ENCODE measurements at places on chromosomes 5 and 9.

- DNase-seq, result no peak
These were observed 730 bp downstream of the ZMYND19 start for GRCh38 chr9:137589441-137590122.

- no peak for DNase-seq
These were observed 31.7 kb downstream of the ITK start for GRCh38 chr5:157212307-157212706.

DNA sequence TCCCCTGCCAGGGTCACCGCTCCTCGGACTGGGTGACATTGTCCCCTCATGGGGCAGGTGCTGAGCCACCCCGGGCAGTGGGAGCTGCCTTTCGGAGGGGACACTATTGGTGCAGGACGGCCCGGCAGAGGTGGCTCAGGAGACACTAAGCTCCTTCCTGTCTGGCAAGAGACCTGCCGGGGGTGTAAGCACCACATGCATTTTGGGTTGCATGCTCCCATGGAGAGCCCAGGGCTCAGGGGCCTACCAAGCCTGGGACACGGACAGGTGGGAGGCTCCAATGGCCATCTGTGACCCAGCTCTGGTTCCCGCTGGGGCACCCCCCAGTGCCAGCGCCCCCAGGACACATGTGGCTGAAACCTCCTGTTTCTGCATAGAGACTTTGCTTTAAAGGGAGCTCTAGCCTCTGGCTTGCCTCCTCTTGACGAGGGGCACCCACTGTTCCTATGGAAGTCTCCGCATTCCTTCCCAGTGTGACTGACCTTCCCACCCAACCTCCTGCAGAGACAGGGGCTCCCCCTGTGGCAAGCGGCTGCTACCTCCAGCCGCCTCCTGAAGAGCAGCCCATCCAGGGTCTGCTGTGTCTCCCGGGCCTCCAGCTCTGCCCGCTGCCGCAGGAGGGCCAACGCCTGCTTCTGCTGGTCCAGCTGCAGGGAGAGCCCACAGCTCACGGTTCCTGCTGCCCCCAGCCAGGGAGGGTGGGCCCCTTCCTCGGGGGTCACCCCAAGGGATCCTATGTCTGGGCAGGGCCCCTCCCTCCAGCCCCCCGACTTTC, 28.1 kb downstream of the CCDC187 start:
- DNase-seq, result no peak

DNA sequence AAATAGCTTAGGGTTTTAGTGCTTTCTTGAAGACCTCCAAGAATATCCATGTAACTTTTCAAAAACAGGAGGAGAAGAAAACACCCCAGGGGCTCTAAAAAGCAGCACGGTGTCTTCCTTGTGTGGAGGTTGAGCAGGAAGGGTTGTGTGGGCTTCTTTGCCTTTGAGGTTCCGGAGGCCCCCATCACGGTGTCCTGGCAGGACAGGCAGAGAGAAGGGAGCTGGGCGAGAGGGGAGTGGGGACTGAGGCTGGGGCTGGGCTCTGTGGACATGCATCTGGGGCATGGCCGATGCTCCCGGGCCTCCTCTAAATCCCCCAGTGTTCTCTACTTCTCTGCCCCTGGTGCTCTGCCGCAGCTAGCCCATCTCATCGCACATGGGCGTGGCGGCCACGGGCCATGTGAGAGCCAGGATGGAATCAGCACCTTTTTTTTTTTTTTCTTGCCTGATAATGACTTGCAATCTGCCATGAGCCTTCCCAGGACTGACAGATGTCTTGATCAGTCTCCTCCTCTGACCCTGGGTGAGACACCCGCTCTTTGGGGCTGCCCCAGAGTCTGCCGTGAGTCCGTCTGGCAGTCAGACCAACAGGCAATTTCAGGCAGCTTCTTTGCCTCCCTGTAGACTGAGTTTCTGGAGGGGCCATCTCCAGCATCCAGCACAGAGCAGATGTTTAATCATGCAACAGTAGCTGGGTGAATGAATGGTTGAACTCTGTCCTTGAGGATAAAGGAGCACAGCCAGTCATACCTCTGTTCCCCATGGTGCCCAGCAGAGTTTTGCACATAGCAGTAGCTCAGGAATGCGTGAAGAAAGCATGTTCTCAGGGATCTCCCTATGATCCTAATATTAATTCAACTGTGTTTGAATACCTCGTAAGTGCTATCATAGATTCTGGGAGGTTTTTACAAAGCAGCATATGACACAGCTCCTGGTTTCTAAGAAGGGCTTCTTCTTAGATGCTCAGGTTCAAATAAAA, 12.1 kb downstream of the CXCL14 start:
- no peak for DNase-seq

DNA sequence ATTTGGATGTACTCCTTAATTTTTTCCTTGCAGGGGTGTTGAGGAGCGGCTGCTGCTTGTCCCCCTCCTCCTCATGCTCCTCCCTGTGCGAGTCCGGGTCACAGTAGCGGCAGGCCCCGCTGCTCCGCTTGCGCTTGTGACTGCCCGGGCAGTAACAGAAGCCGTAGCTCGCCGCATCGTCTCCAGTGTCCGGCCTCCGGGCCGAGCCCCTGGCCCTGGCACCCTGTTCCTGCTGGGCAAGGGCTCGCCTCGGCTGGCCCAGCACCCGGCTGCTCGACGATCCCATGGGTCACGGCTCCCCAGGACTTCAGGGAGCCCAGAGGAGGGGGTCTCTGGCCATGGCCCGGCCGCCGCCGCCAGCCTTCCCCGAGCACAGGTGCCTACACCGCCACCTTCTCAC, at the start of gene GMCL2:
TSS of gene GMCL2 (minus strand) at position 358 of the 400 bp plus-strand sequence. CDS start at position 286, 72 bp downstream.
- no peak for DNase-seq

DNA sequence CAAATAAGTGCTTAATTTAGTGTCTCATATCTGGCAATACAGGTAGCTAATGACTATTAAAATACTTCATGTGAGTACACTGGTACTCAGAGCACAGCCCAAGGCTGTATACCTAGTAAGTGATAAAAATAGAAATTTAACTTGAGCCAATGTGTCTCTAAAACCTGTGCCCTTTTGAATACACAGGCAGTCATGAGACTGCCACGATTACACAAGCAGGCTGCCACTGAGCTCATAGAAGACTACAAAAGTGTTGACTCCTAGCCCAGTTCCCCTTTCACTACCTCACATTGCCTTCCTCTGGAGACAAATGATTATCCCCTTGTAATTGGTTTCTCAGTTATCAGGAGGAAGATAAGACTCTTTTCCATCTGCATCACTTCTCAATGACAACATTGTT, 66.3 kb upstream of the PAPPA start:
- DNase-seq, result no peak

DNA sequence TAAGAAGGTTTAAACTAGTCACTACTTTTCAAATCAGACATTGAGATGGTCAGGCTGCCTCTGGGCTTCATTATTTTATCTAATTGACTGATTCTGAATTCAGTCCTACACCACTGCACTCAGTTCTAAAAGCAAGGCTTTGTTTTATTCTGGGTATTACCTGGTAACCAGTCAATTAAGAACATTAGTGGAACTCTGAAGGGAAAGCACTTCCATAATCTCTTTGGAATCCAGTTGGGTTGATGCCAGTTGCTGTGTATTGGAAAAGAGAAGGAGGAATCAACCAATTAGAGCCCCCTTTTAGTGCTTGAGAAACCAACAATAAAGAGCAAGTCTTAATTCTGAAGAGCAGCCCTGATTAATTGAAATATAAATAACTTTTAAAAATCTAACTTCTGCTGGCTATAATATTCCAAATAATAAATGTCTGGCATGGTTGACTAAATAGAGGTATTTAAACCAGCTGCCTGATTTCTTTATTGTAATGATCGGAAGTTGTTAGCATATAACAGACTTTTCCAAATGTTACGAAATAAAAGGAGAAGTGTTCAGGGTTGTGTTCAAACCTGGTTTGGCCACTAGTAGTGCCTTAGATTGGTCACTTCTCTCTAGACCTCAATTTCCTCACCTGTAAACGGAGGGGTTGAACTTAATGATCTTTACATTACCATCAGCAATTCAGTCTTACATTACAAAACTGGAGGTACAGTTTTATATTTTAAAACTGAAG, 32.0 kb downstream of the CPEB4 start:
- DNase-seq, result no peak

GRCh38 chr5:173746047-173746646, 129.7 kb upstream of the BOD1 start:
- DNase-seq, result no peak

DNA sequence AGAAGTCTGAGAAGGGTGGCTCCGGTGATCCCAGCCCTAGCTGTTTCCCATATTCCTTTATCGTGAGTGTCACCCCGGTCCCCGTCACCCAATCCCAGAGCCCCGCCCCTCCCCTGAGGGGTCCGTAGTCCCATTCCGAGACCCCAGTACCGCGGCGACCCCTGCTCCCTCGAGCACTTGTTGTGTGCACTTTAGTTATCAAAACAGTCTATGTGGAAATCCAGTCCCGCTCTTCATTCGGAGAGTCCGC, 223 bp downstream of the LRSAM1 start:
- DNase-seq, result no peak

DNA sequence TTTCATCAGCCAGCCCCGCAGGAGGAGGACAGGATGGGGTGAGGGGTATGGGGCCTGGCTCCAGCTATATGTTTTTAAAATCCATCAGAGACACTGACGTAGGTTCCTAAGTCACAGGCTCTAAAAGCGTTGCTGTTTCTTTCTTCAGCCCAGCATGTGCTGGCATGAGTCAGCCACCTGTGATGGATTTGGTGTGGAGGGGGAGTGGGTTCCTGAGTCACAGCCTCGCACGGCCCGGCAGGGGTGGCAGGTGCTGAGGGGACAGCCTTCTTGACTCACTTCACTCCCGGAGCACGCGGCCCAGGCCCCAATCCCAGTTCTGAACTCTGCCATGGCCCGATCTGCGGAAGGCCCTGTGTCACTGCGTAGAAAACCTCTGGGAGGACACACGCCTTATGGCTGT, 38.8 kb upstream of the RPL26L1 start:
- DNase-seq, result no peak

DNA sequence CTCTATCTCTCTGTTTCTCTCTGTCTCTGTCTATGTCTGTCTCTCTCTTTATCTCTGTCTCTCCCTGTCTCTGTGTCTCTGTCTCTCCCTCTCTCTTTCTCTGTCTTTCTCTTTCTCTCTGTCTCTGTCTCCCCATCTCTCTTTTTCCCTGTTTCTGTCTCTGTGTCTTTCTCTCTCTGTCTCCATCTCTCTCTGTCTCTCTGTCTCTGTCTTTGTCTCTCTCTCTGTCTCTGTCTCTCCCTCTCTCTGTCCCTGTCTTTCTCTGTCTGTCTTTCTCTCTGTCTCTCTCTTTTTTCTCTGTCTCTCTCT, 2.1 kb upstream of the SLC6A19 start:
- DNase-seq, result no peak

DNA sequence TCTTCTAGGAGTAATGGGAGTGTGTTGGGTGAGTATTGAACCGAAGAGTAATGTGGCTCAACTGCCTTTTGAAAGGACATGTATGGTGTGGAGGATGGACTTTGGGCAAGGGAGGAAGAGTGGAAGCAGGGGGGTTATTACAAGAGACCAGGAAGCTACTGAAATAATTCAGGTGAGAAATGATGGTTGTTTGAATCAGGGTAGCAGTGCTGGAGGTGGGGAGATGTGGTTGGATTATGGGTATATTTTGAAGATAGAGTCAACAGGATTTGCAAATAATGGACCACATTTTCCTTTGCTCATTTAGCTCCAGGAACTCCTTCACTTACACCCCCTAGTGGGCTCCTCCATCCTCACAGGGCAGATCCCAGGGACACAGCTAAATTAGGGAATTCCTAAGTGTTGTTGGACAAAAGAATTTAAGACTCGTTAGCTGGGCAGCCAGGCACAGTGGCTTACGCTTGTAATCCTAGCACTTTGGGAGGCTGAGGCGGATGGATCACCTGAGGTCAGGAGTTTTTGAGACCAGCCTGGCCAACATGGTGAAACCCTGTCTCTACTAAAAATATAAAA, 1.2 kb upstream of the SLC4A9 start:
- DNase-seq, result no peak

DNA sequence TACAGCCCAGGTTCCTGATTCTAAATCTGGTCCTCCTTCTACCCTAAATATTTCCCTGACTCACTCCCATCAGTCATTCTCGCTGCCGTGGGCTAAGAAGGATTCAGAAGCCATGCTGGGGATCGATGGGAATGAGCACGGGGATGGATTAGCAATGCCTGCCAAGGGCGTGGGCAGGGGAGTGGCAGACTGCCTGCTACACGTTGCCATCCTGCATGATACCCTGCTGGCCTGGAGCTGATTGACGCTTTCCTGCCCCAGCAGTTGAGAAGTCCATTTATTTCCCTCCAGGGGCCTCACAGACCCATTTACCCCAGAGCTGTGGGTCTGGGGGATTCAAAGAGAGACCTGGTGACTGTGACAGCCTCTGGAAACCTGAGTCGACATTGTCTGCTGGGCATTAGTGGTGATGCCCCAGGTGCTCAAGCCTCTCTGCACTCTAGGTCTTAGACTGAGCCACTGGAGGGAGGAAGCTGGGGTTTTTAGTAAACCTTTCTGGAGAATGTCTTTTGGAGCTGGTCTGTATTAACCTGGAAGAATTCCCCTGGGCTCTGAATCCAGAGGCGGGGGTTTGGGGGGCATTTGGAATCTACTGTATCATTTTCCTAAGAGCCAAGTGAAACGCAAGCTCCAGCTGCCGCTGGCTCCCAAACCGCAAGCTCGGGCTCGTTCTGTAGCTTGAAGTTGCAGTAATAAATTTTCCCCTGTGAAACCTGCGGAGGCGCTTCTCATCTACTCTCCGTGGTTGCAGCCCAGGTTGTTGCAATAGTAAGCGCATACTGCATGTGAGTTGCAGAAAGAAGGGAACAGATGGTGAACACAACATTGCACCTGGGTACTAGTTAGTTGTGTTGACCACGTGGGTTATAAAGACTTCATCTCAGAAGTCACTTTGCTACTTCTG, 76.3 kb upstream of the RAPGEF1 start:
- no peak for DNase-seq

DNA sequence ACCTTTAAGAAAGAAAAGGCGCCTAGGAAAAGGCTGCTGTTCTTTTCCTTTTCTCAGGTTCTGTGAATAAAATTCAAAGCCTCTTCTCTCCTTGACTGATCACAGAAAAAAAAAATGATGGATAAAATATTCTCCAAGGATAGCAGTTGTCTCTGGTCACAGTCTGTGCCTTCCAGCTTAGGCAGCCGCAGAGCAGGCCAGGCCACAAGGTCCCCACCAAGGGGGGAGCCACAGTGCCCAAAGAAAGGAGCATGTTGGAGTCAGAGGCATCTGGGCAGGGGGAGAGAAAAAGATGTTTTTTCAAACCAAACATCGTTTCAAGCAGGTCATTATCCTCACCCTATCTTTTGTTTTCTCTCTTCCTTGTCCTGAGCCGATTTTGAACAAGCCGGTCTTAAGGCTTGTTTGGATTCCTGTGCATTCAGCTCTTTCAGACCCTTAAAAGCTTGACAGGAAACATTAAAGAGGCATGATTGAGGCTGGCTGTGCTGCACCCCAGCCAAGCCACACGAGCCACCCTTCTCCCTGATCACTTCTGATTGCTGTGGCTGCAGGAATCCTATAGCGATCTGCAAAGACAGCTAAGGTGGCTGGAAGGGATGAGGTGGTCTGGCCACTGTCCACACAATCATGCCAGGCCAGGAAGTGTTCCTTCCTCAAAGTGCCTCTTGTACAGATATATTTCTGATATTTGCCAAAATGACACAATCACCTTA, 284.6 kb upstream of the TLE4 start:
- DNase-seq, result no peak

GRCh38 chr5:157740229-157740610, 3.3 kb upstream of the LSM11 start:
- no peak for DNase-seq

- no peak for DNase-seq
These were observed 19.4 kb downstream of the DTWD2 start for GRCh38 chr5:118968925-118969375.

- no peak for DNase-seq
These were observed 160.5 kb downstream of the BNC2 start for GRCh38 chr9:16709924-16710323.

Data from activated T-cell treated with anti-CD3 and anti-CD28 coated beads for 1 hour (primary cell).